ENCODE measurements at places on chromosomes 6 and 20.

DNA sequence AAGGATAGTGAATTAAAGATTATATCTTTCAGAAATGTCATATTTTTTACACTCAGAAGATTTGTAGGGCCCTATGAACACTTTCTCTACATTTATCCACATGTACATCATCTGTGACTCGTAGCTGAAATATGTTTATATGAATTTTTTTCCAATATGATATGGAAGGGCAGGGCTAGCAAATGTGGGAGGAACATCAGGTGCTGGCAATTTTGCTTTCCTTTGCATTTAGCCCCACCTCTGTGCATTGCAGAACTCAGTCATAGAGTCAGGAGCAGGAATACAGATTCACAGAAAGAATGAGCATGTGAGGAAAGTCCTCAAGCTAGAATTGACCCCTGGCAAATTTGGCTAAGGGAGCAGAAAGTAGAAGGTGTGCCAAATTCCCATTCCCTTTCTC is 129.9 kb downstream of the CRYBG1 start:
- DNase-seq, result no peak

GRCh38 chr6:49336514-49337131 is 126.4 kb downstream of the MMUT start:
- DNase-seq, result no peak

GRCh38 chr6:90658497-90658896 is 71.6 kb upstream of the MAP3K7 start:
- no peak for DNase-seq

- no peak for DNase-seq
Measured at GRCh38 chr6:46025573-46025972, 9.9 kb upstream of the CLIC5 start.

- DNase-seq, result no peak
Measured at GRCh38 chr20:40750541-40751035, 61.6 kb upstream of the MAFB start.

DNA sequence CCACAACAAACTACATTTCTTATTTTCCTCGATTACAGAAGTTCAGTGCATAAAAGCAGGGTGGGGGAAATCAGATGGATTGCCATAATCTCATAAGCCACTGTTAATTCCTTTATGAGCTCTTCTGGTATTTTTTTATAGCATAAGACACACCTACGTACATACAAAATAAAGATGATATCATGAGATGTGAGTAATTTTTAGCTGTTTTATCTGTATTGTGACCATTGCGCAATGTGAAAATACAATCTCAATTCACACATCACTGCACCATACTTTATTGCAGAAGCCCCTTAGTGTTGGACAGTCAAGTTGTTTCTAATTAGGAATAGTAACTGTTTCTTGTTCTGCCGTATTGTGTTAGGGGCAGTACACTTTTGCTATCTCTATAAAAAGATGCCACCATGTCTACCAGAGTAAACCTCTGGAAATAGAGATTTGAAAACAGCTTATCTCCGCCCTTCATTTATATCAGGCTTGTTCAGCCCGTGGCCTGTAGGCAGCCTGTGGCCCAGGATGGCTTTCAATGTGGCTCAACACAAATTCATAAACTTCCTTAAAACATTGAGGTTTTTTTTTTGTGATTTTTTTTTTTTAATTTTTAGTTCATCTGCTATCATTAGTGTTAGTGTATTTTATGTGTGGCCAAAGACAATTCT is 90.4 kb downstream of the FARS2 start:
- no peak for DNase-seq

- no peak for DNase-seq
Measured at GRCh38 chr20:38806855-38807655, 1.6 kb downstream of the PPP1R16B start.

GRCh38 chr6:158086504-158087223 is 81.4 kb downstream of the SERAC1 start:
- no peak for DNase-seq

GRCh38 chr6:36928547-36928918 is 26.0 kb upstream of the PI16 start:
- no peak for DNase-seq

- no peak for DNase-seq
Measured at GRCh38 chr6:98924647-98925046, 23.1 kb downstream of the FBXL4 start.

- no peak for DNase-seq
Measured at GRCh38 chr6:47977314-47977713, 133.7 kb downstream of the PTCHD4 start.

DNA sequence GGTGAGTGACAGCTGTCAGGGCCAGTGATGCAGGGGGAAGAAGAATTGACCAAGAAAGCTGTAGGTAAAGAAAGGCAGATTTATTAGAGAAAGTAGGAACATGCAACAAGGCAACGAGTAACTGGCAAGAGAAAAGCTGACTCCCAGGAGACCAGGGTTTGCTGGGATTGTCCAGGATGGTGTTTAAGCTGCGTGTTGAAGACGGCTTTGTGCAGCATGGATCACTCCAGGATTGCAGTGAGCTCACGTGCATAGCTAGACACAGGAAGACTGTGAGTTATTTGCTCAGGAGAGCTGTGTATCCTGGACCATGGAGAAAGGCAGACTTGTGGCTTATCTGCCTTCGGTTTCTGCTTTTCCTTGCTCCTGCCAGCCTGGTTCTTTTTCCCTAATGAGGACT is 87.6 kb downstream of the TTLL2 start:
- no peak for DNase-seq

- DNase-seq, result no peak
Measured at GRCh38 chr20:47035026-47035590, 140.5 kb downstream of the EYA2 start.

DNA sequence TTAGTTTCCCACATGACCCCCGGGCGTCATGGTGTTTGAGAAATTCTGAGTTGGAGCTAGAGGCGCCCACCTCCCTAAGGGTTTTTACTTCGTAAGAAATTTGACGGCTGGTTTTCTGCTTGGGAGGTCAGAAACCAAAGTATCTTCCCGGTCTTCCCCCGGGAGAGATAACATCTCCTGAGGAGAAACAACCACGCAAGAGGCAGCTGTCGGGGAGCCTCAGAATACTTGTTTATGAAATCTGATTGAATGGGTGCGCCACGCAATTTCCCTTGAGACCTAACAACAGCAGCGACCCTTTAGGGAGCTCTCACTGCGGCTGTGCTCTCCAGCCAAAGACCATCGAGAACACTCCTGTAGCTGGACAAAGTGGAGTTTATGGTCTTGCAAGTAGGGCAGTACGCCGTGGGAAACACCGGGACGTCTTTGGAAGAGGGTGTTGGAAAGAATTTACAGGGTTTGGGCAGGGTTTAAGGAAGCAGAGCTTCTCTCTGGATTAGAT is 608 bp upstream of the EIF2S2 start:
- DNase-seq, result no peak
